ENCODE measurements at places on chromosomes 3 and 15.

DNA sequence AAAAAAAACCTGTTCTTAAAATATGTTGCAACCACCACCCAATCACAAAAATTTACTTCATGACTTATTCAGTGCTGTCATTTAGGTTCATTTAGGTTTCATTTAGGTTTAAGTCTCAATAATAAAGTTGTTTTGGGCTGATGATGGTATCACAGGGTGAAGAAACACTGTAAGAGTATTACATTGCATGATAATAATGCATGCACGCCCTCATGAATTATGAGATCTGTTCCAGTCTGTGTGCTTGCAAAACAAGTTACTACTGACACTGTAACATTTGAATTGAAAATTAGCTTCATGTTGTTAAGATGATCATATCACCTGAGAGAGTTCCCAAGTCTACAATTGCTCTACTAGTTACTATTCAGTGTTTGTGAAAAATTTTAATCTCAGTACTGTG, at the start of gene AADACL2:
AADACL2 (plus strand) TSS at position 315 of the 400 bp plus-strand sequence. CDS start 109 bp downstream, outside the sequence.
- no peak for DNase-seq

DNA sequence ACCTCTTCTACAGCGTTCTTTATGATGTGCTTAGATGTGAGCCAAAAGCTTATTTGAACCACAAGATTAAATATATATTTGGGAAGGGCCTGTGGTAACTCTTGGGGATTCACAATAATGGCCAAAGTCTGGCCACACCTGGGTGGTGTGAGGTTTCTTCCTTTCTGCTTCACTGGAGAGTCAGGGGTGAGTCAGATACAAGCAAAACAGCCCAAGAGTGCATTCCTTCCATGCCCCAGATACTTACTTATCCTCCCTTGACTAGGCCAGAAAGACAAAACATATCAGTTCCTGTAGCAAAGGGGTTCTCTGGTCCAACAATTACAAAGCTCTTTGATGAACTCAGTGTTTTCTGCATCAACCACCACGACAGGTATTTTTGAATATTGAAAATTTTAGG, 941 bp downstream of the ZBED2 start:
- no peak for DNase-seq

DNA sequence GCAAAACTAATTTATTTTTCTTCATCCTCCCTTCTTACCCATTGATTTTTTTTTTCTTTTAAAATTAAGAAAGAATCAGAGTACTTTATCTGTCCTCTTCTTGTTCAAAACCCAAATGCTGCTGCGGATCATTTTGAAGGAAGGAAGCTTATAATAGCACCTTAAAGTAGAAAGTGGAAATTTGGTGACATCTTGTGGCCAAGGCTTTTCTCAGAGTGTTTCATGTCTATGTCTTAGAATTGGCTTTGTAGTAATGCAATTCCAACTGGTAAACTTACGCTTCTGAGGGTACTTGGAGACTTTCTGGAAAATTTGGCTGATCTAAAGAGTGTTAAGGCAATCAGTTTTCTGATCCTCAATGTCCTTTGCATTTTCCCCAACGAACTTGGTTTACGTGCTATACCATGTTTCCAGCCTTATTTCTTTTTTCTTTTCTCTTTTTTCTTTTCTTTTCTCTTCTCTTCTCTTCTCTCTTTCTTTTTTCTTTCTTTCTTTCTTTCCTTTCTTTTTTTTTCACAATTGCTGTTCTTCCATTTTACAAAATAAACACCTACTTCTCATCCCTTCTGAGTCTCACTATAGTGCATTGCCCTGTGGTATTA, 30.7 kb downstream of the C3orf38 start:
- DNase-seq = no peak

GRCh38 chr3:45021524-45022297, 4.4 kb upstream of the CLEC3B start:
- DNase-seq = no peak

GRCh38 chr15:41794081-41794480, 19.8 kb downstream of the MAPKBP1 start:
- no peak for DNase-seq

- no peak for DNase-seq
These were observed 56.3 kb downstream of the APBA2 start for GRCh38 chr15:28942046-28942445.

- no peak for DNase-seq
These were observed 215.9 kb upstream of the TPRG1 start for GRCh38 chr3:188955919-188956318.

GRCh38 chr3:168659015-168659414, 563.3 kb upstream of the GOLIM4 start:
- DNase-seq = no peak

DNA sequence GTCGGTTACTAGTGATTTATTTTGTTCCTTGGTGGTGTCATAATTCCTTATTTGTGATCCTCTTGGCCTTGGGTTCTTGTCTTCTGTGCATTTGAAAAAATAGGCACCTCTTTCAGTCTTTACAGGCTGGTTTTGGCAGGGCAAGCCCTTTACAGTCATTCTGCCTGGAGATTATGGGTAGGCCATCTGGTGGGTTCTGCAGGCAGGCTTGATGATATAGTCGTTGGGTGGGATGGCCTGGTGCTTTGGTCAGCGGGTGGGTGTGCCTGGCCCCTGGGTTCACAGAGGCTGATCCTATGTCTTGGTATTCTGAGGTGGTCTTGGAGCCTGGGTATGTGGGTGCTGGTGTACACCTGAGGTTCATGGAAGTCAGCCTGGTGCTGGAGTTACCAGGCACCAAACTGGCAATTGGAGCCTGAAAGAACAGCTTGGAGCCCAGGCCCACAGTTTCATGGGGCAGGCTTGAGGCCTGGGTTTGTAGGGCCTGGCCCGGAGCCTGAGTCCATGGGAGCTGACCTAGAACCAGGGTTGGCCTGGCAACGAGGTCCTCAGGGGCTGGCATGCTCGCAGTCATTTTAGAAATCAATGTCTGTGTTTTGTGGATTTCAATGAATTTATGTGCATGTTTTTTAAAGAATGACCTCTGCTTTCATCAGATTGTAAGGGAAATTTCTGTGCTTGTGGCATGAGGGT, 63.3 kb downstream of the DOCK3 start:
- peak; percentile 6 for DNase-seq

DNA sequence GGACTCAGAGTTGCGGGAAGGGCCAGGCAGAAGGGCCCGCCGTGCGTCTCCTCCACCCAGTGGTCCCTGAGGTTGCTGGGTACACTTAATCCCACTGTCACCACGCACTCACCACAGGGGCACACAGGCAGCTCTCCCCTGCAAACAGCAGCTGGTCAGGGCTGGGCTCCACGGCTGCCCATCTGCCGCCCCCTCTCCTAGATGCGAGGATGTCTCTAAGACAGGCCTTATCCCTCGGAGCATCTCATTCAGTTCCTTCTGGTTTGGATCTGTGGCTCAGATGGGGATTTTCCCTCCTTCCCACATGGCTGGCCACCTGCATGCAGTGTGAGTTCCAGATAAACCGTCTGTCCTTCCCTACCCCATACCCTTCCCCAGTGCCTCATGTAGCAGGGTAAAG, 26.3 kb downstream of the MRPS11 start:
- no peak for DNase-seq

DNA sequence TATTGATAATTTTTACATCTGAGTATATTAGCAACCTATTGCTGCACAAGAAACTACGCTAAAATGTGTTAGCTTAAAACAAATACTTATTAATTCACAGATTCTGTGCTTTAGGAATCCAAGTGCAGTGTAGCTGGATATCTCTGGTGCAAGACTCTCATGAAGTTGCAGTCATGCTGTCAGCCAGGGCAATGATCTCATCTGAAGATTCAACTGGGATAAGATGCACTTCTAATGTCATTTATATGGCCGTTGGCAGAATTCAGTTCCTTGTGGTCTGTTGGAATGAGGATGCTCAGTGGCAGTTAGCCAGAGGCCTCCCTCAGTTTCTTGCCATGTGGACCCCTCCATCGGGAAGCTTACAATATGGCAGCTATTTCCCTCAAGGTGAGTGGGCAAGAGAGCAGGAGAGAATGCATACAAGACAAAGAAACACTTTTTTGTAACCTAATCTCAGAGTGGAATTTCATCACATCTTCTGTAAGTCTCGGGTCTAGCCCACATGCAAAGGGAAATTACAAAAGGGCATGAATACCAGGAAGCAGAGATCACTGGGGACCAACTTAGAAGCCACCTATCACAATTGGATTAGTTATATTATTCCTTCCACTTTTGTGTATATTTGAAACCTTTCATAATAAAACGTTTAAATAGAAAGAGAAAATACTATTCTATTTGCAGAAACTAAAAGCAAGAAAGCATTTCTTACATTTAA, 61.6 kb downstream of the DPH6 start:
- DNase-seq = no peak

DNA sequence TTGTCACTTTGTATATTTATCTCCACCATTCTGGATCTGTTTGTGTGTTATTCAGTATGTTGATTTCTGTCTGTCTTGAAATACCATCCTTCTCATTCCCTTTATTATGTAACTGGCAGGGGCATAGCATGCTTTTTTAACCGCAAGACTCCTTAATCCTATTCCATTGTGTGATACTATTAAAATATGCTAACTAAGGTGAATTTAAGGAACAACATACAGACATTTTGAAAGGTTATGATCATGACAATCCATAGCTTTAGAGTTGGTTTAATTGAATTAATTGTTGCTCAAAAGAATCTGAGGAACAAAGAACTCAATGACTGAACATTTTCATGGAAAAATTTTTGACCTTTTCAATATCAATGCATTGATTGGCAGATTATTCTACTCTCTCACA, 677.3 kb upstream of the ROBO1 start:
- no peak for DNase-seq

DNA sequence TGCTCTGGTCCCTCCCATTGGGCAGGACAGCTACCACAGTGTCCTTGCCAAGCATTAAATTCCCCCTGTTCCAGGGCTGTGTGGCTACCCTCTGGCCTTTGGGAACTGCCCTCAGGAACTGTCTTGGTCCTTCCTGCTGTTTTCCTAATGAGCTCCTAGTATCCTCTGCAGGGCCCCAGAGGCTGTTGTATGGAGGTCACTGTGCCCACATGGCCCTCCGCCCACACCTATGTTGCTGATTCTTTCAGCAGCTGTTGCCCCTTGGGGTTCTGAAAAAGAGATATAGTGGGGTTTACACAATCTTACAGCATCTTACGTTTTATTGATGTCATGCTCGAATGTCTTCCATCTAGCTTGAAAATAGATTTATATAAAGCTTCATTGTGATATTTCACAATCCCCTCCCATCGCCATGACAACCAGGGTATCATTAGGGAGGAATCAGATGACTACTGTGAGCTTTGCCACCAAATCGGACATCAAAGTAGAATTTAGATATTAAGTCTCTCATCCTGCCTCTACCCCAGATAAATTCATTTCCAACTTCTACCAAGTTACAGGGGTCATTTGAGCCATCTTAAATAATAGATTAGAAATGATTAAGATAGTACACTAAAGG, 97.1 kb upstream of the NR2E3 start:
- DNase-seq = no peak

GRCh38 chr3:119716998-119717397, 14.2 kb downstream of the CFAP91 start:
- DNase-seq = no peak

- DNase-seq = no peak
These were observed 21.9 kb downstream of the FSTL1 start for GRCh38 chr3:120428924-120429323.

DNA sequence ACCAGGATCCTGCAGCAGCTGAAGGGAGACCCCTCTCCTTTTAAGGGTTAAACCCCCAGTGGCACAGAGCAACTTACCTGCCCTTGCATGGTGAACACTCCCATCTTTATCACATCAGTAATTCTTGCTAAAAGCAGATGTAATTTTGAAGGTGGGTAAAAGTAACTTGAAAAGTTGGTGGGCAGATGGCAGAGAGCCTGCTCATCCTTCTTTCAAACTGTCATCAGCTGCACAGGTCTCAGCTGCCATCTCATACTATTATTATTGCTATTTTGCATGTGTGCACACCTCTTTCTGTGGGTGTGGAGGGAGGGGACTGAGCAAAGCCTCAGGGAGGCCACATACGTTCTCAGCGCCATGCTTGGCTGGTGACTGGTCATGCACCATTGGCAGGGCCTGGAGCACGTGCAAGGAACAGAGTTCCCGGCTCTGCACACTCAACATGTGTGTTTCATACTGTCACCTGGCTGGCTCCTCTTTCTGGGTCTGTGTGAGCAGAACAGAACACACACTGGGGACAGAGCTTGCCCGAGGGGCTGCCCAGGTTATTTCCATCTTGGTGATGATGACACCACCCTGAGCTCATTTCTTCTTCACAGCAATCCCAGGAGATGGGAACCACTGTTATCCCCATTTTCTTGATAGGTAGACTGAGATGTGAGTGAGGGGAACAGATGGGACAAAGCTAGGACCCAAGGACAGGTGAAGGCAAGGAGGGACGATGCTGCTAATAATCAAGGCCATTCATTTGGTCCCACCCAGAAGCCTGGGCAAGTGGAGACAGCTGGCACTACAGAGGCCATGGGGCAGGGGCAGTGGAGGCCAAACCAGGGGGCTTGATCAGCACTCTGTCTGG, 95.8 kb upstream of the KLF13 start:
- DNase-seq = no peak

DNA sequence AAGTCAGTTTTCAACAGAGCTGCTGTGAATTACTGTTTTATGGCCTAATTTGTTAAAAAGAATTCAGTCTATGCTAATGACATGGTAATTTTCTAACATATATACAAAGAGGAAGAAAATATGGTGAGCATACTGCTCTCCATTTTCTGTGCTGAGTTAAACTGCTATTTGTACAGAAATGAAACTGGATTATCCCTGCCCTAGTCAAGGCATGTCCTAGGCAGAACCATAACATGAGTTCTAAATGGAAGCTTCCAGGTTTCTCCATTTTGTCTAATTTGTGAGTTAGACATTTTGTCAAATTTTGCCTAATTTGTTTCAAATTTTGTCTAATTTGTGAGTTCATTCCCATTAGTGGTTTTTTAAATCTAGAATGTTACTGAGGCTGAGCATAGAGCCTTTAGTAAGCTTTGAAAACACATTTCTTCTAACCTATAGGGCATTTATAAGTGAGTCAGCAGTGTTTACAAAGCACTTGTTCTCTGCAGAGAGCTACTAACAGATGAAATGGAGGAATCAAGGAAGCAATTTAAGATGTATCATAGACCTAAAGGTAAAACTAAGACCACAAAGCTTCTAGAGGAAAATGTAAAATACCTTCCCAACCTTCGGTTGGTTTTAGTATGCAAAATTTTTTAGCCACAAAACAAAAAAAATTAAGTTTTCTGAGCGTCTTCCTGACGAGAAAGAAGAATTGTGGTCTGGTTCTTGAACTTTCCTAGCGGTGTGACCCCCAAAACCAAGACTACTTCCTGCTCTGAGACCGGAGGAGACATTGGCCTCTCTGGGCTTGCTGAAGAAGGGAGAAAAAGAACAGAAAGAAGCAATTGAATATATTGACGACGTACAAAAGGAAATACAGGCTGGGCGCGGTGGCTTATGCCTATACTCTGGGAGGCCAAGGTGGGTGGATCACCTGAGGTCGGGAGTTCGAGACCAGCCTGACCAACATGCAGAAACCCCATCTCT, 9.8 kb downstream of the P2RY14 start:
- DNase-seq = no peak

GRCh38 chr3:122936986-122937385, 90.6 kb downstream of the SEMA5B start:
- DNase-seq = no peak

GRCh38 chr3:87771337-87772192, 287.2 kb downstream of the CGGBP1 start:
- DNase-seq = no peak

- DNase-seq = no peak
These were observed 75.3 kb downstream of the SYNPR start for GRCh38 chr3:63353383-63353782.
